ENCODE measurements at places on chromosomes 6 and 20.

GRCh38 chr6:158517581-158517980 lies 42.3 kb upstream of the TMEM181 start:
- DNase-seq = no peak

- DNase-seq = no peak
Observed at GRCh38 chr6:7909323-7910276, 988 bp downstream of the TXNDC5 start.

DNA sequence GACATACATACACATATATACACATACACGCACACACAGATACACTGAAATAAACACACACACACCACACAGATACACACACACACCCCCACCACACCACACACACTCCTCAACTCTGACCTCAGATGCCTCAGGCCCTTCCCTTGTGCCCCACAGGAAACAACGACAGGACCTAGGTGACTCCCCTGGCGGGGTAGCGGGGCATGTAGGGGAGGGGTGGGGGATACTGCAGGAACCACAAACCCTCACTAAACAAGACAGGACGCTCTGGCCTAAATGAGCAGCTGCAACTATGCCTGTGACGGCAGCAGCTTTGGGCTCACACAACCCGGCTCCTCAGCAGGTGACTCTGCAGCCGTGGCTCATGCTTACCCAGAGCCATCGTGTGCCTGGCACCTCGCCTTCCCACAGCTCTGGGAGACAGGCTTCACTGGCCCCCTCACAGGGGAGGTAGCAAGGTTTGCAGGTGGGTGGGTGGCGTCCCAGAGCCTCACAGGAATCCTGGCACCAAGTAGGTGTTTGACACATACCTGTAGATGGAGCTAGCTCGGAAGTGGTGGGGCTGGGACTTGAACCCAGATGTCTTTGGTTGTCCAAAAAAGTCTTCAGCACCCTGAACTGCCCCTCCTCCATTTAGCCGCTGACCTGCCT lies 100.8 kb downstream of the GRM4 start:
- no peak for DNase-seq

GRCh38 chr6:47400581-47400980 lies 77.0 kb upstream of the CD2AP start:
- DNase-seq = no peak

GRCh38 chr6:129630596-129630995 lies 79.4 kb downstream of the ARHGAP18 start:
- DNase-seq = no peak

- no peak for DNase-seq
Observed at GRCh38 chr6:90434094-90434493, 137.5 kb upstream of the BACH2 start.

DNA sequence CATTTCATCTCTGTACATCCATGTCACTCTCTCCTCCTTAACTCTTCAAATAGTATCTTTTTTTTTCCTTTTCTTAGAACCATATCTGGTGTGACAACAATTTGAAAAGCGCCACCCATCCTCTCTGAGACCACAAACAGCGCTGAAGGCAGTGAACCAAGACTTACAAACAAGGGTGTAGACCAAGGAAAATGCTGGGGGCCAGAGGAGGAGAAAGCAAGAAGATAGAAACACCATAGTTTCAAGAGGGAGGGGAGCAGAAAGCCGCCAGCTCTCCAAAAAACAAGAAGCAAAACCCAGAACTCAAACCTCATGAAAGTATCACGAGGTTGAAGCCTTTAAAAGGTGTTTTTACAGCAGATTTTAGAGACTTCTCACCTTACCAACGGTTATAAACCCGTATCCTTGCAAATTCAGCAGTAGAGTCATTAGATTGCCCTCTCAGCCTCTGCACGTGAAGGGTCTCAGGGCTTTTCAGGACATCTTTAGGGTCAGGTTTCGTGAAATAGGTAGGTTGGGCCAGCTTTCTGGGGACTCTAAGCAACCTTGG lies 13.3 kb upstream of the RIPOR2 start:
- no peak for DNase-seq

DNA sequence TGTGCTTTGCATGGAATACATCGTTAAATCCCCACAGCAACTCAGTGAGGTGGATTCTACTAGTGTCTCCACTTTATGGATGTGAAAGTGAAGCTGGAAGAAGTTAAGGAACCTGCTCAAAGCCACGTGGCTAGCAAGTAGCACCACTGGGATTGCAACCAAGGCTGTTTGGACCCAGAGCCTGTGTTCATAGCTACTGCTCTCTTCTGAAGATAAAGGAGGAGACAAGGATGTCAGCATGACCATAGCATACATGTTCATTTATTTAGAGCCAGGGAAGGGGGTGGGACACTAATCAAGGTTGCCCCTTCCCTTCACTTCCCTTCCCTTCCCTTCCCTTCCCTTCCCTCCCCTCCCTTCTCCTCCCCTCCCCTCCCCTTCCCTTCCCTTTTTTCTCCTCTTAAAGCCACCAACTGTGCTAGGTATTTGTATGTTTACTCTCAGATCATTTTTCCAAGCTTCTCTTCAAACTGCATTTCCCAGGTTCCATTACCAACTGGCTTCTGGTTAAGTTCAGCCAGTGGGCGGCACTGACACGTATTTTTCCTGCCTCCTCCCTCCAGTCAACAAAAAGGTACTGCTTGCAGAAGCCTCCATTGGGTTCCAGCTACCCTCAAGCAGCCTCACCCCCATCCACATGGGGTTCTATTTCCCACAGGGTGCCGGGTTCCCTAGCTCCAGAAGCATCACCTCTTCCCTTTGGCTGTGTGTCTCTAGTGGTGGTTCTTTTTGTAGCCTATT lies 134.9 kb downstream of the BCAS1 start:
- no peak for DNase-seq

- no peak for DNase-seq
Observed at GRCh38 chr6:2141644-2142290, 103.6 kb downstream of the GMDS start.

DNA sequence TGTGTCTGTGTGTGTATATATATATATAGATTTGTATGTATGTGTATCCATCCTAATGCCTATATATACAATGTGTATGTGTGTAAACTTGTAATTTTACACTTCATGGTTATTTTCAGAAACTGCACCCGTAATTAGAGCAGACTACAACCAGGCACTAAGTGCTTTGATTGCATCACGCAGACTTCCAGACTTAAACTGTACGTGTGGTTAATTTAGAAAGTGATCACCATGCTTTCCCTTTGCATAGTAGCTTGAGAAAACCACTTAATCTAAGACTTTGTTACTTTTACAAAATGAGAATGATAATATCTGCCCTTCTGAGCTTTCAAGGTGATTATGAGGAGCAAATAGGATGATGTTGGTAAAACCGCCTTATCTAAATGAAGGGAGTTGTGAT lies 50.1 kb upstream of the E2F3 start:
- no peak for DNase-seq

DNA sequence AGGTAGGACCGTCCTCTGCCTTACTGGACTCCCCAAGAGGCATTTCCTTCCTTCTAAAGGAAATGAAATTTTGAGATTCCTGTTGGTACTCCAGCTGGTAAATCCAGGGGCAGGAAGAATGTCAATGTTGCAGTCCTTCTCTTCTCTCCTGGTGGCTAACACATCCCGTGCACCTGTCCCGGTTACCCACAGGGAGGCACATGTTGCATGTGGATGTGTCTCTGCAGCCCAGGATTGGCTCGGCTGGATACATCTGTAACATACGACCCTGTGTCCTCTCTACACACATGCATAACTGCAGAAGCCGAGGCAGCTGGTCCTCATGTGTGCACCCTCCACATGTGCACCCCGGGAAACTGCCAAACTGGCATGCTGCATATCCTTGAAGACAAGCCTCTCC lies 1.3 kb upstream of the LRFN2 start:
- peak; percentile 74 for DNase-seq

DNA sequence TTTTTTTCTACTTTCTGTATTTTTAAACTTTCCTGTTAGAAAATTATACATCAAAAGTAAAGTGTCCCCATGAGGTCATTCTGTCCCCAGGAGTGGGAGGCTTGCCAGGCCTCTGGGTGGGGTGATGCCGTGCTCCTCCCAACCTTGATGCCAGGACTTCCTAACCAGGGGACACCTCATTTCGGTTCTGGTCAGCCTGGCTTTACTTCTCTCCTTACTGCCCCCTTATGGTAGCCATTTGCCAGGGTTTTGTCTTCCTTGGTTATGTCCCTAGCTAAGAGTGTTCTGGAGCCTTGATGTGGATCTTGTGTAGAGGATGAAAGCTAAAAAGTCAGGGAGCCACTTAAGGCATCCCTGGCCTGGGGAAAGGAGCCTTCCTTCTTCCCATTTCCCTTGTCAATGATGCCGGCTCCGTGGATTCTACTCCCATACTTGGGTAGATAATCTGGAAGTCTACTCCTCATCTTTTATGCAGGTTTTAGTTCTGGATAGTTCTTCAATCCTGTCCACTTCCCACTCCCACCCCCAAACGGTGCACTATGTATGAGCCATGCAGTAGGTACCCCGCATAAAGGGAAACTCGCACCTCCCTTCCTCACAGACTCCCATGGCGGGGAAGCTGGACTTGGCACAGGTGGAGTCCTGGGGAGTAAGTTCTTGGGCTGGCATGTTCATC lies 164.1 kb upstream of the SALL4 start:
- DNase-seq = peak; percentile 6

- no peak for DNase-seq
Observed at GRCh38 chr6:94389218-94389617, 969.9 kb upstream of the EPHA7 start.

DNA sequence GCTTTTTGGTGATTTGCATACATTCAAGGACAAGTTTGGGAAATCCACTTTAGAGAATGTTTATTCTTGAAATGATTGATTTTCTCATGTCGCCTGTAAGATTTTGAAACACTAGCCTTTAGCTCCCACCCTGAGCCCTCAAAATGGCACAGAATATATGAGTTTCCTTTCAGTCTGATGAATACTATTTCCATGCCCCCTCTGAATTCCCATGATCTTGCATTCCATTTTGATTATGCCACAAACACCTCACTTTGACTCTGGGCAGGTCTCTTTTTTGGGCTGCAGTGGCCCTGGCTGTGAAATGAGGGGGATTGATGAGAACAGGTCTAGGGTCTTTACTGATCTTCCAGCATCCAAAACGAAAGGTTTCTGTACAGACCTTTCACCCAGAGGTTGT lies 50.4 kb downstream of the SULF2 start:
- DNase-seq = no peak

DNA sequence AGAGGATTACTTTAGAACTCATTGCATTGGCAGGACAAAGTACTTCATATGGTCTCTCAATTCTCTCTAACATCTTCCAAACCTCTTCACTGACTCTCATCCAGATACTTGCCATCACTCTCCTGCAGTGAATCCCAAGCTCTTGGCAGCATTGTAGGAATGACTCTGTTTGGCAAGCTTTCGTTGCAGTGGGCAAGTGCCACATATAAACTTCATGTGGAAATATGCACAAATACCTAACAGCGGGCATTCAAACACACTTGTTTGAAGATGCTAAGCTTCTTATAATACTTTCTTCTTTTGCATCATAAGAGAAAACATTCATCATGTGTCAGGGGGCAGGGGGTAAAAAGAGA lies 86.2 kb upstream of the F13A1 start:
- DNase-seq = no peak

- DNase-seq = no peak
Observed at GRCh38 chr20:48919882-48920526, 1.5 kb upstream of the ARFGEF2 start.

DNA sequence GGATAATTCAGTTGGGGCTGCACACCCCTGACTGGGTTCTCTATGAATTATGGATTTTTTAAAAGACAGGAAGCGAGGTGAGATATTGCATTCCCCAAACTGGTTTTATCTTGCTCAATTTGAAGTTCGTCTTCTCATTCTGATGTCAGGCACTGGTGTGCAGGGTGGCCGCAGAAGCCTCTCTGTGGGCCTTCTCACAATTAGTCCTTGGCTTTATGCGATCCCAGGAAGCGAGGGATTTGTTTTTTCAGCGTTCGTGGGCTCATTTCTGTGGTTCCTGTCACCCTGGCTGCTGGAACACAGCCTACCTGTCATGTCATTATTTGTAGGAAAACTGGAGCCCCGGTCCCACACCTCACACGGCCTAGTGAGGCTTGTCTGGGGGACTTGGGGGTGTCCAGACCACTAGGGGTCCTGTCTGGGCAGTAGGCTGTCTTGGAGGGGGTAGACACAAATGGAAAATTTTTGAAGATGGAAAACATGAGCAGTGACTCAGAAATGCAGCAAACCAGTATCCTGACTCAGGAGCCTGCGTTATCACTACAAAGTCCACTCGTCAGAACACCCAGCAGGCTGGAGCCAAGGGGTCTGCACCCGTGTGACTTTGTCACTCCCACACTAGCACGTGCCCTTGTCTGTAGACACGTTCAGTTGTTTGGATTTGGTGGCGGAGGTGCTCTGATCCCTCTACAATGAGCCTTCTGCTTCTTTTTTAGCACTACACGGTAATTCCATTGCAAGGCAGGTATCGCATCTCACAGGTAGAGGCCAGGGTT lies 42.2 kb downstream of the GNAS-AS1 start:
- no peak for DNase-seq

GRCh38 chr6:126312013-126312665 lies 27.8 kb upstream of the CENPW start:
- DNase-seq = no peak

GRCh38 chr20:32945710-32946221 lies 58.5 kb downstream of the SUN5 start:
- no peak for DNase-seq

DNA sequence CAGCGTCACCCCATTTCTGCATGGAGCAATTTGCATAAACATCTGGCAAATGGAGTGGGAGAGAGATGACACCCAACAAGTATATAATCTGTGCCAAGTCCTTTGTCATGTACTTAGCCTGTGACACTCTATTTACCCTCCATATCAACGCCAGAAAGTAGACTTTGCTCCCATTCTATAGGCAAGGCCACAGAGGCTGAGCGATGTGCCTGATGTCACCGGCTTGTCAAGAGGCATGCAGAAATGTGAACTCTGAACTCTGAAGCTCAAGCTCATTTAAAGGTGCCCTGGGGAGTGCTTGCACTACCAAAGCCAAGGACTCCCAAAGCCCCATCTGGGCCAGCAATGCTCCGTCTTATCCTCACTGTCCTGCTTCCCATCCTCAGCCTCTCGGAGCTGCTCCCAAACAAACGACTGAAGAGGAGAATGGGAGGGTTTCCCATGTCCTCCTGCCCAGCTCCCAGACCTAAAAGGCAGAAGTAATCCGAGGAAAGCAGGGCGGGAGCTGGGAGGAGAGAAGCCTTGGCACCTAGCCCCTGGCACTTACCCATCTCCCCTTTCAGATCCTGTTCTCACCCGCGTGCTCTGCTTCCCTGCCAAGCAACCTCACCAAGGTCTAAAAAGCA lies 9.2 kb downstream of the CPNE5 start:
- no peak for DNase-seq

DNA sequence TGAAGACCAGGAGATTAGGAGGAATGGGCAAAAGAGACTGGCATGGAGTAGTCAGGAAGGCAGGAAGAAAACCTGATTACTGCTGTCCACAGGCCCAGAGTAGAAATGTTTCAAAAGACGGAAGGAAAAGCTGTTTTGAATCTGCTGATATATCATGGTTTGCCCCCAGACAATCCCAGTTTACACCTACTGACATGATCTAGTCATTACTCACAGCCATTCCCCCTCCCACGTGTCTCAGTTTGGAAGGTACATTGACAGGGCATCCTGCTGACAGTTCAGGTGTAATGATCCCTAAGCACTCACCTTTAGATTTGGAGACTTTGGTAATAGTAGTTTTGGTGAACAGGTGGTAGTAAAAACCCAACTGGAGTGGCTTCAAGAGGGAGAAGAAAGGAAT lies 9.8 kb upstream of the TXNDC5 start:
- no peak for DNase-seq
